ENCODE measurements at places on chromosomes 11 and 22.

DNA sequence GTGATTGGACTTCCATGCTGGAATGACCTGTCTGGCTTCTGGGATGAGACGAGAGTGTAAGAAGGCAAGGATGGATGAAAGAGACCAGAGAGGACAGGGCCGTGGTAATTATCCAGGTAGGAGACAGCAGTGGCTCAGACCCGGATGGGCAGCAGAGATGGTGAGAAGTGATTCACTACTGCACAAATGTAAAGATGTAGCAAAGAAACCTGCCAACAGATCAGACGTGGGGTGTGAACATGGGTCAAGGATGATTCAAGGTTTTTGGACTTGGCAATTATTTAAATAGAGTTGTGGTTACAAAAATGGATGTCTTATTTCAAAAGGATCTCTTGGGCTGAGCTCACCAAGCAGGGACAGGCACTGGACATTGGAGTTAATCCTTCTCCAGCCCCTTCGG lies 32.7 kb downstream of the RIBC2 start:
- no peak for DNase-seq

DNA sequence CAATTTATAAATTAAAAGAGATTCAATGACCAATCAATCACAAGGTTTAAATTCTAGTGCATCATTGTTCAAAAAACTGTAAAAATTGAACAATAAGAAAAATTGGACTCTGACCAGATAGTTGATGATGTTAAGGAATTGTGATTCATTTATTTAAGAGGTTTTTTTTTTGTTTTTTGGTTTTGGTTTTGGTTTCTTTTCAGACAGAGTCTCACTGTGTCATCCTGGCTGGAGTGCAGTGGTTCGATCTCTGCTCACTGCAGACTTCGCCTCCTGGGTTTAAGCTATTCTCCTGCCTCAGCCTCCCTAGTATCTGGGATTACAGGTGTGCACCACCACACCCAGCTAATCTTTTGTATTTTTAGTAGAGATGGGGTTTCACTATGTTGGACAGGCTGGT lies 17.1 kb upstream of the EIF3M start:
- DNase-seq = no peak

- DNase-seq = no peak
Observed at GRCh38 chr11:44923806-44924205, 26.9 kb downstream of the TP53I11 start.

GRCh38 chr22:17083811-17084441 lies 874 bp upstream of the IL17RA start:
- no peak for DNase-seq

GRCh38 chr11:94773842-94774241 lies 5.7 kb downstream of the AMOTL1 start:
- no peak for DNase-seq

DNA sequence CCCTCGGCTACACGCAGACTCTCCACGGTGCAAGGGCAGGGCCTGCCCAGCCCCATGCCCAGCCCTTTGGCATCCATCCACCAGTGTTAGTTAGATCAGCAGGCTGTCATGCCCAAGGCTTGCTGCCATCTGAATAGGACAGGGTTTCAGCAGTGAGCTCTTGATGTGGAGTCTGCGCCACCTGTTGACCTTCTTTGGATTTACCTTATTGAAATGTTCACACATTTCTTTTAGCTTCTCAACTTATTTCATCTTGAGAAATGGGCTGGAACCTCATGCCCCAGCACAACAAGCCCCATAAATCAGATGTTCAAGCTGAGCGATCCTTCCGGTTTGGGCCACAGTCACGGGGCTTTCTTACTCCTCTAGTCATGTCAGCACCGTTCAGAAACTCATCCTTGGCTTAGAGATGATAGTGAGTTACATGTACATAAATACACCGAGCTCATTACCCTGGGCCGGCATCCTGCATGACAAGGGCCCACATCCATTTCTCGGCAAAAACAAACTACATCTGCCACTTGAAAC lies 61.7 kb downstream of the PARVB start:
- no peak for DNase-seq

DNA sequence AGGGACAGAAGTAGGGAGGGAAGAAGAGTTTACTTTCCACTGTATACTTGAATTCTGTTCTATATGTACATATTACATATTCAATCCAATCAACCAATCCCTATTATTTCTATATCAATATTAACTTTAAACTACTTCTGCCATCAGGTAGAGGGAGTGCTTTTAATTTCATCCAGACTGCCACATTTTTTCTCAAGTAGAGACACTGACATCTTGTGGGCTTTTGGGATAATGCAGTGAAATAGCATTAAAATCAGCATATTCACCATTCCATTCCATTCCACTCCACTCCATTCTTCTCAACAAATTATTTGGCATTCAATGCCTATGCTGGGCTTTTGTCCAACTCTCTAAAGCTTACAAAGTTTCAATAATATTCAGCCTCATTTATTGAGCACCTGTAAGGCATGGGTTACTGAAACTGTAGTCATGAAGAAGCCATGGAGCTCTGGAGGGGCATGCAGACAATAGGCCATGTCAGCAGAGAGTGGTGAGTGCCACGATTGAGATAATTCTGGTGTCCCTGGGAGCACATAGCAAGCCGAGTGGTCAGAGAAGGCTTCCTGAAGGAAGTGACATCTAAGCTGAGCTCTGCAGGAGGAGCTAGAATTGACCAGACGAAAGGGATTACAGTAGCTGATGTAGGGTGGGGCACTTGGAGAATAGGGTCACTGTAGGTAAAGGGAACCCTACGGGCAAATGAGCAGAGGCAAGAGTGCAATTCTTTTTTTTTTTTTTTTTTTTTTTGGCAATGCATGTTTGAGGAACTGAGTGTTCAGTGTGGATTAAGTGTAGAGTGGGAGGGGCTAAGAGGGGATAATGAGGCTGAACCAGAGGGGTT lies 12.8 kb upstream of the CLPB start:
- DNase-seq = no peak

GRCh38 chr11:61201476-61201875 lies 1.8 kb upstream of the PGA3 start:
- DNase-seq = no peak

GRCh38 chr11:122898799-122899198 lies 16.2 kb downstream of the JHY start:
- no peak for DNase-seq

- DNase-seq = no peak
Observed at GRCh38 chr22:39362932-39363331, 13.1 kb downstream of the SYNGR1 start.
